Lower lobe of right lung (tissue), 2 donors: ENCODE measurements at places on chromosomes 2 and 18. TPM values are rescaled to one million over a fixed set of nuclear protein-coding genes. Genes with fewer than 3 reads are reported as not detected.

DNA sequence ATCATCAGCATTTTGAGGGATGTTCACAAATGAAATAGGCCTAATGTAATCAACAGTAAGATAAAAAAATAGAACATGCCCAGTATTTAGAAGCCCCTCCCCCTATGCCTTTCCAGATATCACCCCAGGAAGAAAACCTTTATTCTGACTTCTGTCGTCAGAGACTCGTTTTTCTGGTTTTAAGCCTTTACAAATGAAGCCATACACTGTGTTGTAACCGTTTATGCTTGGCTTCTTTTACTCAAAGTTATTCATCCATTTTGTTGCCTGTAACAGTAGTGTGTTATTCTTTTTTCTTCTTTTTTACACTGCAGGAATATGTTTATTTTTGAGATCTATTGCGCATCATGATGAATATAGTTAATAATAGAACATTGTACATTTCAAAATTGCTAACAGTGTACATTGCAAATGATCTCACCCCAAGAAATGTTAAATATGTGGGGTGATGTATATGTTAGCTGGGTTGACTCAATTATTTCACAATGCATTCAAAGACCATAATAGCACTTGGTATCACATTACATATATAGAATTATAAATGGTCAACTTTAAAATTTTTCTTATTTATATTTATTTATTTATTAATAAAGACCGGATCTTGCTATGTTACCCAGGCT is 28.1 kb upstream of the PNPT1 start:
- H3K27ac ChIP-seq: no peak overlapping the region
- H3K4me1 ChIP-seq: no peaks in the 10 kb centered on the region

TMEM87B gene
- total RNA-seq: 23.6 TPM

GRCh38 chr2:26457695-26458364 is 20.1 kb downstream of the OTOF start:
- H3K4me1 ChIP-seq: no peaks in the 10 kb centered on the region
- H3K27me3 ChIP-seq: no peaks in the 10 kb centered on the region
- peak; percentile 38 for DNase-seq
- H3K4me3 ChIP-seq: no peak overlapping the region

PTH2R gene
- total RNA-seq: 0.32 TPM

DNA sequence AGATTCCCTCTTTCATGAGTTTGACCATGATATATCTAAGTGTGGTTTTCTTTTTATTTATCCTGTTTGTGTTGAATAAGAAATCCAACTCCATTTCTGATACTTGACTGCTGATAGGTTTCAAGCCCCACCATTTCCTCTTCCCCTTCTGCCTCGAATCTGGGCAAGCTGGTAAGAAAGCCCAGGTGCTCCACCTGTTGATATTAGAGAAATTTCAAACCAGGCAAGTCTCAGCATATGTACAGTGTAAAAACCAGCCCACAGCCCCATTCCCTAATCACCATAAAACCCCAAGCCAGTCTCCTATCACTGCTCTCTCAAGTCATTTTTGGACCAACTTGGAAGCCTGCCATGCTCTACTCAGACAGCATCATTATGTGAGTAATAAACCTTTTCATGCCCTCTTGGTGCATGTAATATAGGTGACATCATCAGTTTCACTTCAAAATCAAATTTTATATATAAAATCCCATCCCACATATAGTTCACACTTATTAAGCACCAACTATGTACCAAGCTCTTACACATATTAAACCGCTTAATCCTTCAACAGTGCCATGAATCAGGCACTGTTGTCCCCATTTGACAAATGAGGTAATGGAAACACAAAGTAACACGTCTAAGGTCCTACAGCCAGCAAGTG is 46.6 kb downstream of the SMAD2 start:
- no peak overlapping the region for H3K27ac ChIP-seq
- peaks cover 16% of the 10 kb centered on the region for H3K4me1 ChIP-seq
- H3K4me3 ChIP-seq: no peak overlapping the region
- H3K27me3 ChIP-seq: no peaks in the 10 kb centered on the region
- H3K36me3 ChIP-seq: peaks cover 29% of the 10 kb centered on the region

DNA sequence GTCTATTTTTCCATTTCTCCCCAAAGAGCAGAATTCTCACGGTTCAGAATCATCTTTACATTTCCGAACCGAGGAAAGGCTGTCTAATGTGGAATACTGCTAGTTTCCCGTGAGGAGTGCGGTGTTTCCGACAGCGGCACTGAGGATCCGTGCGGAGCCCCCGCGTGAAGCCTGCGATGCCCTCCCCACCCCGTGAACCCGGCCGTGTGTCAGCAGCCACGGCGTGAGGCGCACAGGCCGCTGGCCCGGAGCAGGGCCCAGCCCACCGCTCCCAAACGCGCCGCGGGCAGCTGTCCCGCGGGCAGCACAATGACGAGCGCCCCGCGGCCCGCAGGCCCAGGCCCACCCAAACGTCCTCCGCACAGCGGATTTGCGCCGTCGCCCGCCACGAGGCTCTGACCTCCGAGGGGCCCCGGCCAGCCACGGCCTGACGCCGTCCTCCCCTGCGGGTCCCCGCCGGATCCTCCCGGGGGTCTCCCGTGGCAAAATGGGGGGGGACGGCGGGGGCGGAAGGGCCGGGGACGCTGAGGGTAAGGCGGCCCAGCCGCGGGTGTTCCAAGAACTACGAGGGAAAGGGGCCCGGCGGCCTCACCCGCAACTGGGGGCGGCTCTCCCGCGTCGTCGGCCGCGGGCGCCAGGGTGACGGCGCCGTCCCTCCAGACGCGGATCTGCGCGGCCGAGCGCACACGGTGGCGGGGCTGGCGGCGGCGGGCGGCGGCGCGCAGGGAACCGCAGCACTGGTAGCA is 796 bp downstream of the SPIRE1 start:
- peak overlapping the region; percentile 96 for H3K27ac ChIP-seq
- H3K27me3 ChIP-seq: no peaks in the 10 kb centered on the region
- peak overlapping the region; percentile 79 for H3K4me3 ChIP-seq
